ENCODE measurements at places on chromosomes 7 and 10. TPM values are rescaled to one million over a fixed set of nuclear protein-coding genes. Genes with fewer than 3 reads are reported as not detected.

- no peak for DNase-seq
Observed at GRCh38 chr7:19318287-19318686, 173.1 kb upstream of the FERD3L start.

GRCh38 chr7:1727812-1728570 lies 57.9 kb downstream of the ELFN1 start:
- no peak for DNase-seq

DNA sequence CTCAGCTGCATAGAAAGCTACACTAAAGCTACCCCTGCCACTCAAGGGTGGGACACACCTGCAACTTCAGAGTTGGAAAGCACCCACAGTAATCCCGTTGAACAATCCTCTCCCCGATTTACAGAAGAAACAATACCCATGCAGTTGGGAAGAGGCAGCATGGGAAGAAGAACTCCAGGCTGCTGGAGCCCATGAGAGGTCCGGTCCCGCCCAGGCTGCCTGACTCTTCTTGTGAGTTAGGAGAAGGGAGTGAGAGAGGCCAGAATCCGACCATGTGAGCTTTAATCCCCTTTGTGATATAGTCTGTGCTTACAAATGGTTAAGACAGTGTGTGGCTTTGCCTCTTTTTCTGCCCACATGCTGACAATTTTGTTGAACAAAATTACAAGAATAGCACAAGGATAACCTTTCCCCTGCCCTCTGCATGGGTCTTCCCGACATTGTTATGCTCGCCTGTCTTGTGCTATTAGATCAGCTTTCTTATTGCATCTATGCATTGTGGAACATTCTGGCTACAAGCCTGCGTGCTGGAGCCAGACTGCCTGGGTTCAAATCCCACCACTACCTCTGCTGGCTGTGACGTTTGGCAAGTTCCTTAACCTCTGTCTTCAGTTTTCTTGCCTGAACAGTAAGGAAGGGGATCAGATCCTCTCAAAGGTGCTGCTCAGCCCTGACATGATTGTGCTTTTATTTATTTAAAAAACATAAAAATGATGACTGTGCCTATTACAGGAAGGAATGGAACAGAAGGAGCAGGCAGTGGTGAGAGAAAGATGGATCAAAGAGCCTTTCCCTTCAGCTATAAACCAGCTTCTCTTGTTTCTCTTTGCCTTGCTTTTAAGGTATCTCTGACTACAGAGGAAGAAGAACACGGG lies 56.0 kb downstream of the BPGM start:
- no peak for DNase-seq

- DNase-seq, result no peak
Observed at GRCh38 chr7:19112274-19113001, 5.0 kb downstream of the TWIST1 start.

DNA sequence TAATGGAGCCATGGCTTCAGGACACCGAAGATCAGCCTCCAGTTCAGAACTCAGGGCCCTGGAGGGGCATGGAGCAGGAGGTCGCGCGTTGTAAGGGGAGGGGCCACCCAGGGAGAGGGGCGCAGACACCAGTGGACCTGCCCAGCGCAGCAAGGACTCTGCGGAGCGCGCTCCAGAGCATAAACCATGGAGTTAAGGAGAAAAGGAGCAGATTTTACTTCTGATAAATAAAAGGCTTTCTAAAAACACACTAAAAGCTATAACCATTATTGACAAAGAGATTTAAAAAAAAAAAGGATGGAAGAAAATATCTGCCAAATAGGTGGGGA lies 10.5 kb downstream of the CALY start:
- no peak for DNase-seq

GRCh38 chr10:90138844-90139243 lies 437.5 kb downstream of the KIF20B start:
- no peak for DNase-seq

DNA sequence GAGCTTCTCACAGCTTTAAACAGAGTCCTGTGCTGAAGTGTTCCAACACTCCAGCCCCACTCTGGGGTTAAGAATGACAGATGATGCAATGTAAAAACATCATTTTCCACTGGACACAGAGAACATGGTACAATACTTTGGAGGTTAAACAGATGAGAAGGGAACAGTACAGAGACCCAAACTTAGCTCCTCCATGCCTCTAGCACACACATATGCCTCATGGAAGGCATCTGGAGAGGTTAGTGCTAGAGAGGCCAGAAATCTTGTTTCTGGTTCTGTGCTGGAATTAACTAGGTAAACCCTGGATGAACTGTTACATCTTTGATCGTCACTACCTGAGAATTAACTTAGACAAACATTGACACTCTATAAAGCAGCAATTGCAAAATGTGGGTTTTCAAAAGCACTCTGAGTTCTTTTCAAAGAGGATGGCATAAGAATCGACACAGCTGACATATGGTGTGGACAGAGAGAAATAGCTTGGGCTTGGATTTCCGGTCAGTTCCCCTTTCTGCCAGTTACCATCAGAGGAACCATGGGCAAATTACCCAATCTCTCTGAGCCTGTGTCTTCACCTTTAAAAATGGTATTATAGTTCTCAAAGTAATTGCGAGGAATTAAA lies 81.9 kb downstream of the KCNMA1 start:
- DNase-seq, result no peak

GRCh38 chr10:7486528-7486927 lies 75.7 kb upstream of the SFMBT2 start:
- DNase-seq, result no peak

GRCh38 chr10:113720386-113720785 lies 31.1 kb upstream of the PLEKHS1 start:
- no peak for DNase-seq

GRCh38 chr7:106392590-106392989 lies 107.8 kb upstream of the NAMPT start:
- DNase-seq, result no peak

PILRA gene
- polyA plus RNA-seq, result 3.2 TPM

CRHR2 gene
- not detected for polyA plus RNA-seq

IGFBP3 gene
- 81.6 TPM for polyA plus RNA-seq

Data from left renal cortex interstitium (tissue), 4 donors.